ENCODE measurements at places on chromosomes 6 and 20.
A peak's percentile ranks its signal among the peaks of the same experiment; 100 is the strongest.

GRCh38 chr6:159421586-159421985 is 252.4 kb downstream of the FNDC1 start:
- no peak overlapping the region for H3K4me3 ChIP-seq
- DNase-seq: no peak
- H3K27me3 ChIP-seq: peaks cover 2% of the 10 kb centered on the region
- no peak overlapping the region for H3K27ac ChIP-seq
- no peaks in the 10 kb centered on the region for H3K4me1 ChIP-seq
- no peaks in the 10 kb centered on the region for H3K36me3 ChIP-seq

DNA sequence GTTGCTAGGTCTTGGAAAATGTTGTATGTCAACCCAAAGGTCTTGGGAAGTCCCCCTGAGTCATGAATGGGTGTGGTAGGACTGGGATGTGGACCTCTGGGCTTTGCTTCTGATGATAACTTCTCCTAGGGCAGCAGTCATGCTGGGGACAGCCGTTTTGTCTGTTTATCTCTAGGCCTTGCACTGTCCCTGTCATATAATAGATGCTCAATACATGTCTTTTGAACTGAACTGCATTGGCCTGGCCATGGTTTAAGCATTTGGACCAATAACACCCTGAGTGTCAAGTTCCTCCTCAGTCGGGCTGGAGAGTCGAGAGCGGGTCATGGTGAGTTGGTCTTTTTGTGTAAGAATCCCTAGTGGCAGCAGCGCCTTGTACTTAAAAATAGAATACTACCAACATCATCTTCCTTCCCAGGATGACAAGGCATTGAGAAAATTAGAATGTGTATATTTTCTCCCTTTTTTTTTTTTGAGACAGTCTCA is 43.1 kb downstream of the E2F3 start:
- H3K27me3 ChIP-seq: no peaks in the 10 kb centered on the region
- no peak for DNase-seq
- H3K4me1 ChIP-seq: no peaks in the 10 kb centered on the region
- H3K4me3 ChIP-seq: no peak overlapping the region
- peaks cover 6% of the 10 kb centered on the region for H3K36me3 ChIP-seq

DNA sequence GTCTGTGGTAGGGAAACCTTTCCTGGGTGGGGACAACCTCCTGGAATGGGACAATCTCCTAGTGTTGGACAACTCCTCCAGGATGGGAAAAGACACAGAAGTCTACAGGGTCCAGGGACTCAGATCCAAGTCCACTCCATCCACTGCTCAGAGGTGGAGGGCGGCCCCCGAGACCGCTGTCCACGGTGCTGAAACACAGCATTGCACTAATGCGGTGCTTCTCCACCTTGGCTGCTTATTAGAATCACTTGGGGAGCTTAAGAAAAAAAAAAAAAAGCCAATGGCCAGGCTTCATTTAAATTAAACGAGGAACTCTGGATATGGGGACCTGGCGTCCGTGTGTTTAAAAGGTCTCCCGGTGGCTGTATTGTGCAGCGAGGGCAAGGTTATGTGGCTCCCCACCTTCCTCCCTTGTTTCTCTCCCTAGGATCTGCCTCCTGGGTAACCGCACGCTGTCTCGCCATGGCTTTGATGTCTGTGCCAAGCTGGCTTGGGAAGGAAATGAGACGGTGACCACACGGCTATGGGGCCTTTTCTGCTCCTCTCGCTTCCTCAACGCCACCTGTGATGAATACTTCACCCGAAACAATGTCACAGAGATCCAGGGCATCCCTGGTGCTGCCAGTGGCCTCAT is 12.0 kb downstream of the SLC12A5 start:
- peak; percentile 63 for DNase-seq
- no peak overlapping the region for H3K4me3 ChIP-seq
- no peaks in the 10 kb centered on the region for H3K36me3 ChIP-seq
- no peaks in the 10 kb centered on the region for H3K27me3 ChIP-seq
- H3K4me1 ChIP-seq: no peaks in the 10 kb centered on the region
- no peak overlapping the region for H3K27ac ChIP-seq

DNA sequence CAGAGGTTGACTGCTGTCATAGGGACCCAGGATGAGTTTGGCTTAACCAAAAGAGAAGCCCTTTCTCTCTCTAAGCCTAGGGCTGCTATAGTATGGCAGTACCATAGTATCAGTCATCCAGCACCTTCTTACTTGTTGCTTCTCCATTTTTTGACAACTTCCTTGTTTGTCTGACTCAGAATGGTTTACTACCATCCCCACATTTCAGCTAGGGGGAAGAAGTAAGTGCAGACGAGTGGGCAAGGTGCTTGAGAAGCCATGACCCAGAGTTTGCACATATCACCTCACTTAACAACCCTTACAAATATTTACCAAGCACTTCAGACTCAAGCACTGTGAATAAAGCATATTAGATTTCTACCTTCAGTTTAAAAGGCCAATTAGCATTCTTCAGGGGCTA is 289.9 kb upstream of the TSHZ2 start:
- H3K4me3 ChIP-seq: no peak overlapping the region
- H3K4me1 ChIP-seq: no peaks in the 10 kb centered on the region
- H3K36me3 ChIP-seq: no peaks in the 10 kb centered on the region
- DNase-seq: no peak
- no peaks in the 10 kb centered on the region for H3K27me3 ChIP-seq

- no peak overlapping the region for H3K4me3 ChIP-seq
- H3K27ac ChIP-seq: no peak overlapping the region
- H3K27me3 ChIP-seq: no peaks in the 10 kb centered on the region
- H3K4me1 ChIP-seq: no peaks in the 10 kb centered on the region
These were observed 499.3 kb downstream of the CDKAL1 start for GRCh38 chr6:21033575-21034026.

DNA sequence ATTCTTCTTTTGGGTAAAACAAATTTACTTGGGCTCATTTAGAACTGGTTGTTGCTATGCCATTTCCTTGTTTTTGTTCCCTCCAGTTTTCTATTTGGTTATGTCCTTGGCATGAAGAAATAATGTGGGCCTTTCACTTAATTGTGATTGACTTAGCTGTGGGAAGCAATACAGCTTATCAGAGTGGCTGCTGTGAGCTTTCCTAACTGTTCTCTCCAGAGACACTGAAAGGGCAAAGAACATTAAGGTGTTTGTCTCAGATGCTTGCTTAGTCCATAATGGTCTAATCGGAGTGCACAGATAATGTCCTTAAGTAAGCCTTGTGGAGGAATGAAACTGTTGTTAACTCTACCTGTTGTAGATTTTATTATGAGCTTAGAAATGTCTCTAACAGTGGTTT is 56.6 kb downstream of the SH3BGRL2 start:
- H3K4me3 ChIP-seq: no peak overlapping the region
- DNase-seq: no peak
- H3K36me3 ChIP-seq: no peaks in the 10 kb centered on the region
- H3K27ac ChIP-seq: no peak overlapping the region
- no peaks in the 10 kb centered on the region for H3K27me3 ChIP-seq

DNA sequence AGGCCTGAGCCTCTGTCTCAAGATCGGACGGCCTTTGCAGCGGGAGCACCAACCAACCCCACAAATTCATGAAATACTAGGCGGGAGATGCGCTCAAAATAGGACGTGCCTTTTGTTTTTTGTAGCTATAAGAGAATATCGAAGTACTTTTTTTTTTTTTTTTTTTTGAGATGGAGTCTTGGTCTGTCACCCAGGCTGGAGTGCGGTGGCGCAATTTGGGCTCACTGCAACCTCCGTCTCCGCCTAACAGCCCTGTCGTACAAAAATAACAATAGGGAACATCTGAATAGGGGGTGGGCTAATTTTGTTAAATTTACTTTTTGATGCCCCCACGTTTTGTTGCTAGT is 5.9 kb upstream of the TUBB2A start:
- no peak overlapping the region for H3K27ac ChIP-seq
- H3K4me1 ChIP-seq: peaks cover 25% of the 10 kb centered on the region
- peaks cover 3% of the 10 kb centered on the region for H3K27me3 ChIP-seq
- no peak for DNase-seq
- H3K36me3 ChIP-seq: no peaks in the 10 kb centered on the region
- peak overlapping the region; percentile 18 for H3K4me3 ChIP-seq

- no peak overlapping the region for H3K27ac ChIP-seq
- H3K36me3 ChIP-seq: no peaks in the 10 kb centered on the region
- no peak for DNase-seq
- H3K4me1 ChIP-seq: peaks cover 14% of the 10 kb centered on the region
- H3K27me3 ChIP-seq: peaks cover 2% of the 10 kb centered on the region
These were observed 245.3 kb downstream of the DLL1 start for GRCh38 chr6:170045563-170045960.

- H3K4me1 ChIP-seq: peaks cover 3% of the 10 kb centered on the region
- no peaks in the 10 kb centered on the region for H3K36me3 ChIP-seq
- no peak overlapping the region for H3K27ac ChIP-seq
- H3K27me3 ChIP-seq: no peaks in the 10 kb centered on the region
These were observed 210.0 kb upstream of the PRDM1 start for GRCh38 chr6:105875974-105876640.

DNA sequence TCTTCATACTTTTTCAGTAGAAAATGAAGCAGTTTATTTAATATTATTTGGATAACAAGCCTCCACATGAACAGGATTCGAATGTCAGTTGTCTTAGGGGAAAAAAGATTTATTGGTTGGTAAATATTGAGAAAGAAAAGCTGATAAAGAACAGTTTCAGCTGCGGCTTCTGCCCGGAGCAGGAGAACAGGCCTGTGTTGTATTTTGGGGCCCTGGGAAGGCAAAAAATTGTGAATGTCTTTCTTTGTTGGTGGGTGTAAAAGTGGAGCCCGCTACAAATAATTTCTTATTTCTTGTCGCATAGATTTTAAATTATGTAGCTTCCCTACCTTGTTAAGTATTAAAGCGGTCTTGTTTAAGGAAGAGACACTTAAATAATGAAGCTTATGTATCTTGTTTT is 90.5 kb upstream of the PAX1 start:
- no peak for DNase-seq
- H3K27me3 ChIP-seq: no peaks in the 10 kb centered on the region

DNA sequence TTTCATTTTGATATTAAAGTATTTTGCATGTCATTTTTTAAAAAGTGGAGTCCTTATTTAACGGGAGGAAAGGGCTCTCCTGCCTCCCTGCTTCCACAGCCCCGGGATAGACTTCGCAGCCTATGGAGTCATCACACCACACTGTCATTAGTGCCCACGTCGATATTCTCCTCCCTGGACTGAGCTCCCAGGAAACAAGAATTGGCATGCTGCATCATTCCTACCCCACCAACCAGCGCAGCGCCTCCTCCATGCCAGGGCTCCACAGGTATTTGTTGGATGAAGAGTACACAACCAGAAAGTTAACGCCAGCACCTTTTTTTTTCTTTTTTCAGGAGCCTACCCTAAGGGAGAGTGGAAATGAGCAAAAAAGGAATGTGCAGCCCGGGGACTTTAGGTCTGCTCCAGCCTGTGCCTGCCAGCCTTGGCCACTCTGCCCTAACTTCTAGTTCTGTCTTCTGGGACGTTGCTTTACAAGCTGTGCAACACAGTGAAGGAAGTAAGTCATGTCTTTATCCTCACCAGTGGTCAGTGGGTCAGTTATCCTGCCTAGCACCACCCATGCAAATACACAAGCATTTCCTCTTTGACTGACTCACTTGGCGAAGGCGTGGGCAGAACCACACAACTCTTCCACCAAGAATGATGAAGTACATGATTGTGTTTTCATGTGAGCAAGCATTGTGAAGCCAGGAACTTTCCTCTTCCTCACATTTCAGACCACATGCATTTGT is 180.7 kb upstream of the UST start:
- H3K27ac ChIP-seq: peak overlapping the region; percentile 6
- peaks cover 34% of the 10 kb centered on the region for H3K27me3 ChIP-seq
- peak; percentile 28 for DNase-seq
- H3K4me1 ChIP-seq: peaks cover 31% of the 10 kb centered on the region
- H3K4me3 ChIP-seq: no peak overlapping the region

DNA sequence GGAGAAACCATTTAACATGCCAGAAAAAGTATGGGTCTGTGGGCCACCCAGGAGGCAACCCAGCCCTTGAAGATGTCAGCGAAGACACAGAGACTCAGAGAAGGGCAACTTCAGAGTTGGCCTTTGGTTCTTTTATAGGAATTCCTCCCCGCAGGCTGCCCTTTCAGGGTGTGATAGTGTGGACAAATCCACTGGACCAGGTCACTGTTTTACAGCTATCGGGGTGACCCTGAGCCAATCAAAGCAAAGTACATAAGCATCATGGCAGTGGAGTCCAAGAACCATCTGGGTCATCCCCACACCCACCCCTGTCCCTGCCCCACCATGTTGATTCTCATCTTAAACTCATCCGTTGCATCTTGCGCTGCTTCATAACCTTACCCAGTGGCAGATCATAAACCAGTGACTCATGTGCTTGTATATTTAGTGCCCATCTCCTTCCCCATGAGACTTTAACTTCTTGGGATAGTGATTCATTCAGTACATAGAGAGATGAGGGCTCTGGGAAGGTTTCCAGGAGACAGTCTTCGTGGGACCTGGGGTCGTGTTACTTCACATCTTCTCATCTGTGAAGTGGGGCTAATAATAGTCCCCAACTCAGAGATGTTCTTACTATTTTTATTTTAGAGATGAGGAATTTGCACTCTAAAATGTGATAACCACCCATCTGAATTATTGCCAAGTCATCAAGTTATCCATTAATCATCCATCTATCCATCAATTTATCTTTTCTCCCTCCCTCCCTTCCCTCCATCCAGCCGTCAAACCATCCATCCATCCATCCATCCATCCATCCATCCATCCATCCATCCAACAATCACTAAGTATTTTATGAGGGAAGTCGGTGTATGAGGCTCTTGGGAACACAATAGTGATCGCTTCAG is 51.0 kb downstream of the EDN3 start:
- H3K36me3 ChIP-seq: no peaks in the 10 kb centered on the region
- no peak overlapping the region for H3K4me3 ChIP-seq
- no peak for DNase-seq
- no peak overlapping the region for H3K27ac ChIP-seq
- no peaks in the 10 kb centered on the region for H3K27me3 ChIP-seq

DNA sequence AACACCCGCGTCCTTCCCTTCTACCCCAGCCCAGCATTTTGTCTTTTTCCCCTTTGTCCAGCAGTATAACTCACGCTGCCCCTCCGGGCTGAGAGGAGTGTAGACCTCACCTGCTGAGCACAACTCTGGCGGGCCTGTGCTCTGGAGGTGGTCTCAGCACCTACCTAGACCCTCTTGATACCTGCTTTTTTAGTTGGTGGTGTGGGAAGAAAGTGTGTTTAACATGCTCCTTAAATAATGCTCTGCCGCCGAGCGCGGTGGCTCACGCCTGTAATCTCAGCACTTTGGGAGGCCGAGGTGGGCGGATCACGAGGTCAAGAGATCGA is 1.4 kb upstream of the TRIM26 start:
- H3K4me1 ChIP-seq: peaks cover 21% of the 10 kb centered on the region
- H3K4me3 ChIP-seq: peak overlapping the region; percentile 93
- peaks cover 2% of the 10 kb centered on the region for H3K36me3 ChIP-seq
- no peak for DNase-seq
- H3K27ac ChIP-seq: peak overlapping the region; percentile 97

- H3K27me3 ChIP-seq: no peaks in the 10 kb centered on the region
- H3K4me3 ChIP-seq: no peak overlapping the region
- DNase-seq: no peak
- H3K4me1 ChIP-seq: no peaks in the 10 kb centered on the region
- no peak overlapping the region for H3K27ac ChIP-seq
- H3K36me3 ChIP-seq: peaks cover 8% of the 10 kb centered on the region
These were observed 22.6 kb downstream of the FOXP4 start for GRCh38 chr6:41568585-41569384.

Measured in natural killer cell (primary cell).